Esophagus squamous epithelium (tissue), 5 donors: ENCODE measurements at places on chromosomes 1 and 21.

GRCh38 chr1:30707412-30708360 lies 15.7 kb downstream of the MATN1 start:
- DNase-seq = no peak

DNA sequence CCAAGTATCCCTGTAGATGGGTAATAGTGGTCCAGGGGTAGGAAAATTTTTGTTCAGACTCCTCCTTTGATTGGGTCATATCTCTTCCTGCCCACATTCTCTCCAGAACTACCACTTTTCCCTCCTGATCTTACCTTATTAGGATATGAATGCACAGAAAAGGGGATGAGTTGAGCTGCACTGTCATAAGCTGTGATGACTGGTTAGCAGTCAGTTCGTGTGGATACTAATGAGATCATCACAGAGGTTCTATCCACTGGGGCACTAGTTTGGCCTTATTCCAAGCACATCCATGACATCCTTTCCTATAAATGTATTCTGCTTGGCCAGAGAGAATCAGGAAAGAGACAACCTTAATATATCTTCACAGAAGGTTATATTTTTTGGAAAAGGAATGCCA lies 22.1 kb upstream of the TBX15 start:
- DNase-seq = no peak

DNA sequence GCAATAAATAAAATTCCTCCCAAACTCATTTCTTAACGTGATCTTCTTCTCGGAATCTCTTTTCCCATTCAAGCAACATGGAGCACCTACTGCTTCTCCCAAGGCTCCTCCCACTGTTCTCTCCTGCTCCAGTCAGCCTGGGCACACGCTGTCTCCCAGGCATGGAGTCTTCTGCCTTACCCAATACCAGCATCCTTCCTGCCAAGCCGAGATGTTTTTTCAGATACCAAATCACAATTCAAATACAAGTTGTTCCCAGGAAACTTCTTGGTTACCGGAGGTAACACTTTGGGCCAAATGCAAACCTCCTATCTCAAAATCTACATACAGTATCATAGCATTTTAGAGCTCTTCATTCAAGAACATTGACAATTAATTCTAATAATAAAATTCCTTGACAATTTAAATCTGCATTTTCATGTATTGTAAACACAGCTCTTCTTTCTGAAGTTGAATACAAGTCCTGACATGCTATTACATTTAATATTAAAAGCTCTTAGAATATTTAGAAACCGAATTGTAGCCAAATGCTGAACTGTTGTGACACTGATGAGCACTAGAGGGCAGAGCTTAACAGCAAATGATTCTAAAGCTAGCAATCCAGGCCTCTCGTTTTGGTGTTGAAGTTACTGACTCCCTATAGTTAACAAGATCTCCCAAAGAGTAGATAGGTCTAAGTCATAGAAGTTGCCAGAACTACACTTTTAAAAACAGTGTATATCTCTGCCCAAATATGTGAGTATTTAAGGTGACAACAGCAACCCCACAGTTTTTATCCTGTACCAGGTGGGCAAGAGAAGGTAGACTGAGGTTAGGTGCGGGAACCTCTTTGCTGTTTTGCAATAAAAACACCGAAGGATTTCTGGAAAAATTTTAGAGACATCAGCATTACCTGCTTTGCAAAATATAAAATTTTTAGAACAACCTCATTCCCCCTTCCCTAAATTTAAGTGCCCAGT lies 52.3 kb downstream of the BCAR3 start:
- no peak for DNase-seq

DNA sequence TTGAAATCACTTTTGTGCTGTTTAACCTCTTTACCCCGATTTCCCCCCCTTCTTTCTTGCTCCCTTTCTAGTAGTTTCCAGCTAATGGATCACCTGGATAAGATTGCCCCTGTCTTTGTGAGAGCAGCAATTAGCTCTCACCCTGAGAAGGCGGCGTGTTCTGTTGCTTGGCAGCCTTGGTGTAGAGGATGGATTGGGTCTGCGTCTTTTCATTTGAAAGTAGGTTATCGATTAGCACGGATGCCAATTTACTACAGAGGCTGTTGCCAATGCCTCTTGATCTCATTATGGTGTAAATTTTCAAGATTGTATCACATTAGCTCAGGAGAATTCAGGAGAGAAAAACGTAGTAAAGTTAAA lies 26.4 kb downstream of the KIF26B start:
- no peak for DNase-seq

DNA sequence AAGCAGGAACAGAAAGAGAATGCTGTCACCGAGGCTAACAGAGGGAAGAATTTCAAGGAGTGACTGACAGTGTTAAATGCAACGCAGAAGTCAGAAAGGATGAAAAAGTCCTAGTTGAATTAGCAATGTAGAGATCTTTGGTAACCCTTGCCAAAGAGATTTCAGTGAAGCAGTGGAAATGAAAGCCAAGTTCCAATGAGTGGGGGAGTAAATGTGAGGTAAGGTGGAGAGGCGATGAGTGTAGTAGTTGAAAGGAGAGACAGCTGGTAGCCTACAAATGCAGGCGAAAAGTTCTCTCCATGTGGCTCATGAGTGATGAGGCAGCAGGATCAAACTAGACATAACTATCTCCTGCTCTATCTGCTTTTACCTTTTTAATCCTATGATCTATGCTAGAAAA lies 74.6 kb upstream of the IPO9 start:
- no peak for DNase-seq

GRCh38 chr1:166869318-166870099 lies 6.6 kb downstream of the TADA1 start:
- no peak for DNase-seq
